ENCODE measurements at places on chromosomes 11 and 22.

GRCh38 chr11:120079750-120080610 is 57.9 kb downstream of the TRIM29 start:
- no peak for DNase-seq

GRCh38 chr11:31617246-31617645 is 107.7 kb downstream of the ELP4 start:
- no peak for DNase-seq

GRCh38 chr11:123640677-123641494 is 13.5 kb downstream of the SCN3B start:
- no peak for DNase-seq

- DNase-seq = no peak
Measured at GRCh38 chr11:108568195-108568858, 25.2 kb downstream of the EXPH5 start.

GRCh38 chr22:47618180-47619010 is 855.9 kb downstream of the TBC1D22A start:
- no peak for DNase-seq

DNA sequence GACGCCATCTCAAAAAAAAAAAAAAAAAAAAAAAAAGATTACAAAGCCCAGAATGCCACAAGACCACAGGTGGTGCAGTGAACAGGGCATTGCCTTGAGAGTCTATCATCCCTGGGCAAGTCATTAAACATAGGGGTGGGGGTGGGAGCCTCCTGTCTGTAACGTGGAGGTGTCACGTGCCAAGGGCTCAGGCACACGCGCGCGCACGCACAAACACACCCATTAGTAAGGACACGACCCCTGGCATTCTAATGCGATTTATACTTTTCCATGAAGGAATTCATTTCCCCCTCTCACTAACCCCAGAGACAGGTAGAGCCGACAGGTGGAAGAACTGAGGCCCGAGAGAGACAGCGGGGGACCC is 5.8 kb upstream of the GCAT start:
- DNase-seq = no peak

- no peak for DNase-seq
Measured at GRCh38 chr22:33746501-33746928, 173.8 kb downstream of the LARGE1 start.

DNA sequence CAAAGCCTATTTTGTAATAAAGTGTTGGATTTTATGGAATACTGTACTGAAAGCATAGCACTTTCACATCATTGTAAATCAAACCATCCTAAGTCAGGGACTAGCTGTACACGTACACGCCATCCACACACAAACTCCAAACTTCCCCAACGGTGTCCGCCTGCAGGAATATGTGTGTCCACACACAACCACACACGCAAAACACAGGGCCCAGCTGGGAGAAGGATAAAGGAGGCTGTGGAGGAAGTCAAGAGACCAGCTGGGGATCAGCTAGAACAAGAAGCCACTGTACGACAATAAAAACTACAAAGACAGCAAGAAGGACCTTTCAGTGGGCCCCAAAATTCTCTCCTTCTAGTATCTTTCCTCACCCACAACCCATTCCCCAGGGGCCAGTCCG is 1.6 kb downstream of the TRIM29 start:
- no peak for DNase-seq

DNA sequence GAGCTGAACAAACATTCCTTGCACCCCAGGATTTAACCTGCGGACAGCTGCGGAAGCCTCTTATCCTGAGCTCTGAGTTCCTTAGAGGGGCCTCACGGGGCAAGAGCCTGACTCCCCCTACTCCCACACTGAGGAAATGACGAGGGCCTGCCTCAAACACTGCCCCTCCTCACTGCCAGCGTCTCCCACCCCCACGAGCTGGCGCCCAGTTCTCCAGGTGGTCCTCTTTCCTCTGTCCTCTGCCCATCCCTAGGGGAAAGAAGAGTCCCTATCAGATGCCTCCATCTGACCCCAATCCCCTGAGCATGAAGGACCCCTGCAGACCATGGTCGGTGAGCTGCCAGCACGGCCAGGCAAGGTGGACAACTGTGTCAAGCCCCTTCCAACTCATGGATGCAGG is 14.3 kb downstream of the CHST1 start:
- no peak for DNase-seq

DNA sequence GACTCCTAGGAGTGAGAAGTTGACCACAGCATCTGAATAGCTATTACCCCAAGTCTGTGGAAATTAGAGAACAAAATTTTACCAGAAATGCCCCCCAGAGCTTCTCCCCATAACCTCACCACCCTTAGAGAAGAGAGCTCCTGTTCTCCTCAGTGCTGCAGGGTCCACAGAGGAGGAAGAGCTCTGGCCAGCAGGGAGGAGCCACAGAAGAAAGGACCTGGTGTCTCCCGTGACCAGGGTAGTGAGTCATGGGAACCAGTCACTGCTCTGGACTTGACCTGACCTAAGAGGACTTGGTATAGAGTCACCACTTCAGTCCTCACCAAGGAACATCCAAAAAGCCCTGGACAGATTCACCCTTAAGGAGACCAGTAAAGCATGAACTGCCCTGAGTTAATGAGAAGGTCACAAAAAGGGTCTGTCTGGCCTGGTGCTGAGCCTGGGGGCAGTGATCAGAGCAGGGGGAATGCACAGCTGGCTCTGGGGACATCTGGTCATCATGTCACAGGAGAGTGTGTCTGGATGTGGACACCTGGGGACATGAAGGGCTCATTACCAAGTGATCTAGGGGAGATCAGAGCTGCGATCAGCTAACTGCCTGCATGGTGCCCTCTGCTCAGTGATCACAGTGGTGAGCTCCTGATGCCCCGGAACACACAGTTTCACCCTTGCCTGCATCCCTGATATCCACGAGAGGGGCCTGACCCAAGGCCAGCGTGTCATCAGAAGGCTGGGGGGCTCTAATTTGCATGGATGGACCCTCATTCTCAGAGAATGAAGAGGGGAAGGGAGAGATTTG is 103.3 kb upstream of the TOP3B start:
- no peak for DNase-seq

- no peak for DNase-seq
Measured at GRCh38 chr11:11119917-11120316, 233.1 kb downstream of the CSNK2A3 start.

DNA sequence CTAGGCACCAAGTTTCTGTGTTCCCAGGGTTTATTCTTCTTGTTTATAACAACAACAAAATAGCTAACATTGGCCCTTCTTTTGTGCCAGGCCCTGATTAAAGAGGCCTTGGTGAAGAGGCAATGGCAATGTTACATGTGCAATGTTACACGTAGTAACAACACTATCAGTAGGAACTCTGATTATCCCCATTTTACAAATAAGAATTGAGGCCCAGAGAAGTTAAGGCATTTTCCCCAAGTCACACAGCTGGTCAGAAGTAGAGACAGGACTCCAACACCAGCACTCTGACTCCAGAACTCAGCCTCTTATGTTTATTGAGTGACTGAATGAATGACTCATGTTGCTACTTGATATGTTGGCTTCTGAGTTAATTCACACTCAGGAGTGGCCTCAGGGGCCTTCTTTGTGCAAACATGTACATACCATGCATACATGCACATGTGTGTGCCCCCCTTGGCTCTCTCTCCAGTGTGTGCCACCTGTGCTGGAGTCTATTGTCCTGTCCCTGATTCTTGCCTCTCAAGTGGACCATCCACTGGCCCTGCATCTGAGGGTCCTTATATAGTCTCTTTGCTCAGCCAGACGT is 98.4 kb downstream of the TP53I11 start:
- no peak for DNase-seq

- no peak for DNase-seq
Measured at GRCh38 chr11:109708184-109708583, 286.2 kb downstream of the C11orf87 start.

DNA sequence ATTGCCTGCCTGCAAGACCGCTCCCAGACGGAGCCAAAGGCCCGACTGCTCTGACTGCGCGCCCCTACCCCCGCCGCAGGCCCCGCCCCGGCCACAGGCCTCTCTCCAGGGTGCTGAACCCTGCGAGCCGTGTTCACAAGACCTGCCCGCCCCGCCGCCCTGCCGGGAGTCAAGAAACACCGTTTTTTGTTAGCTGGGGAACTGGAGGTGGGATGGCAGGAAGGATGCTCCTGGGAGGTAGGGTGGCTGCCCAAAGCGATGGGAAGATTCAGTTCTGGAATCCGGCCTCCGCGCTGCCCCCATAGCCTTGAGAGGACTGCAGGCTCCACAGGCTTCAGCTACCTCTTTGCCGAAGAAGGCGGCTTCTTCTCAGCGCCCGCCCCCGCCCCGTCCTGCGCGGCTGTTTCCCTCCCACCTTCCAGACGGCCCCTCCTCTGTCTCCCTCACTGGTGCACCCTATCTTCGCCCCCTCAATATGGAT is 2.7 kb upstream of the PDE2A start:
- no peak for DNase-seq

DNA sequence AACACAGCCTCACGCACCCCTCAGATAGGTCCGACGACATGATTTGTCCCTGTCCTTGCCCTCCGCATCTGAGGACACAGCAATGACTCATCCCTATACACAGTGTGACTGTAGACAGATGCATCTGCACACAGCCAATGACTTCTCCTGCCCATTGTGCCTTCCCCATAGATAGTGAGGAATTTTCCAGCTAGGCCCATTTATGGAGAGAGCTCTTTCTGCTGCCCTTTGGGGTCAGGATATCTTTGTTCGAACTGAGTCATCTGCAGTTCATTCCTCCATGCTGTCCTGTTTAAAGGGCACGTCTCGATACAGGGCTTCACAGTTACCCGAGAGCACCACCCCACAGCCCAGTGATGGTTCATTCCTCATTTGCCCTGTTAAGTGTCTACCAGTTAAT is 96.7 kb downstream of the LARGE1 start:
- DNase-seq = no peak

GRCh38 chr22:25007444-25008106 is 55.1 kb downstream of the KIAA1671 start:
- no peak for DNase-seq

- DNase-seq = no peak
Measured at GRCh38 chr11:95505927-95506426, 275.0 kb upstream of the SESN3 start.

DNA sequence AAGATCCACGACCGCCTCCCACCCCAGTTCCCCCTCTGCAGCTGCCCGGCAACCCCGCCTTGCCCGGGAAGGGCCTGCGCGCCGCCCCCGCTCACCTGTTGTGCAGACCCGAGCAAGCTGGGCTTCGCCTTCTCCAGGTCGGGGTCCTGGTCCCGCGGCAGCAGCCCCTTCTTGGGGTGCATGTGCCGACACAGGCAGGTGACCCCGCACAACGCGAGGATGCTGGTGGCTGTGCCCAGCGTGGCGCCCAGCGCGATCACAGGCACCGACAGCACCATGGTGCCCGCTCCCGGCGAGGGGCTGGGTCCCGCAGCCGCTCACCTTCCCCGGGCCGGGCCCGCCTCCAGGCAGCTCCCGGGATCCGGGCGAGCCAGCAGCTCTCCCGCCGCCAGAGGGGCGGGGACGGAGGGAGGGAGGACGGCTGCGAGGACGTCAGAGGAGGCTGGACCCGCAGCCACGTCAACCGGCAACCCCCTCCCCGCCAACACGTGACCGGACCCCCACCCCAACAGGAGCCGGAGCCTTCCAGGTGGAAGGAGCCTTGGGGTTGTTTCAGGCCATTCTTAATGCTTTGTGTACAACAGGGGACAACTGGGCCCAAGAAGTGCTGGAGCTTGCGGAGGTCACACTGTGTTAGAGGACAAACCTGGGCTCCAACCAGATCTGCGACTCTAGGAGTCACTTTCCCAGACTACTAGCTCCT is at the start of gene SYT13:
Gene SYT13, minus strand, starts transcription at position 412 of the 703 bp plus-strand sequence. Its CDS starts 134 bp downstream, at position 278.
- no peak for DNase-seq

- no peak for DNase-seq
Measured at GRCh38 chr11:74094393-74094792, 76.4 kb downstream of the C2CD3 start.

- no peak for DNase-seq
Measured at GRCh38 chr11:105344938-105345337, 205.4 kb upstream of the CARD18 start.

GRCh38 chr11:109606256-109606655 is 184.3 kb downstream of the C11orf87 start:
- DNase-seq = no peak

- DNase-seq = no peak
Measured at GRCh38 chr11:17802491-17802890, 67.9 kb downstream of the KCNC1 start.

DNA sequence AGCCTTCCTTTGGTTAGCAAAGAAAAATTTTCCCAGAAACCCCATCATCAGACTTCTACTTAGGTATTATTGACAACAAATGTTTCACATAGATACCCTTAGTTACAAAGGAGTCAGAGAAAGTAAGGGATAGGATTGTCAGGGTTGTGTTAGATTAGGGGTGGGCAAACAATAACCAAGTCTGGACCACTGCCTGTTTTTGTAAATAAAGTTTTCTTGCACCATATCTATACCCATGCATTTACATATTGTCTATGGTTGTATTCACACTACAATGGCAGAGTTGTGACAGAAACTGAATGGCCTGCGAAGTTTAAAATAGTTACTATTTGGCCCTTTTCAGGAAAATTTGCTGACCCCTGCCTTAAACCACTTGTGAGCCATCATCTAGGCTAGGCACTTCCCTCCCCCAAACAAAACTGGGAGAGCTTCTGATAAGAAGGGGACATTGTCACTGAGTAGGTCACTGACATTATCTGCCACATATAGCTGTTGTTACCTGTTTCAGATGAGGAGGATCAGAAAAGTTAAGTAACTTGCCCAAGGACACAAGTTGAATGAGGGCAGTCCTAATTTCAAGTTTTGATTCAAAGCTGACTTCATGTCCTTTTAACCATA is 40.7 kb upstream of the TMEM135 start:
- no peak for DNase-seq

DNA sequence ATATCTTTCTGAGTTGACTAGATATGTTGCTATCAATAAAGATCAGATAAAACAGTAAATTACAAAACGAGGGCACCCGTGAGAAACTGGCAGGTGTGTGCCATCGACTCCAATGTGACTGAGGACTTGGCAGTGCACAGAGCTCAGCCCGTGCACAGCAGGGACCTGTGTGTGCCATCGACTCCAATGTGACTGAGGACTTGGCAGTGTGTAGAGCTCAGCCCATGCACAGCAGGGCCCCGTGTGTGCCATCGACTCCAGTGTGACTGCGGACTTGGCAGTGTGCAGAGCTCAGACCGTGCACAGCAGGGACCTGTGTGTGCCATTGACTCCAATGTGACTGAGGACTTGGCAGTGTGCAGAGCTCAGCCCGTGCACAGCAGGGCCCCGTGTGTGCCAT is 347.2 kb upstream of the B3GAT1 start:
- no peak for DNase-seq

DNA sequence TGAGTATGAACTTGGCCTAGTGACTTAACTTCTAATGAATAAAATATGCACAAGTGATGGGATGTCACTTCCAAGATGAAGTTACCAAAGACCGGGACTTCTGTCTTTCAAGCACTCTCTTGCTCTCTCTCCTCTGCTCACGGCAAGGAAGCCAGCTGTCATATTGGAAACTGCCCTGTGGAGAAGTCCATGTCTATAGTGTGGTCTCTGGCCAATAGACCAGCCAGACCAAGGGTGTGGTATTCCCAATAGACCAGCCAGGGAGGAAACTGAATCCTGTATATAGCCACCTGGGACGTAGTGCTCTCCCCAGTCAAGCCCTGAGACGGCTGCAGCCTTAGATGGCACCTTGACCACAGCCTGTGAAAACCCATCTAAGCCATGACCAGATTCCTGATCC is 93.2 kb upstream of the ALX4 start:
- no peak for DNase-seq

GRCh38 chr11:2096011-2096918 is 42.9 kb downstream of the IGF2 start:
- no peak for DNase-seq

GRCh38 chr22:39577366-39577765 is 6.8 kb downstream of the CACNA1I start:
- DNase-seq = no peak

- DNase-seq = no peak
Measured at GRCh38 chr11:46414466-46414796, 22.9 kb upstream of the CHRM4 start.

All from thoracic aorta (tissue), 2 donors.